ENCODE measurements at places on chromosomes 13 and 19.

GRCh38 chr13:34748596-34748995 is 193.5 kb upstream of the NBEA start:
- DNase-seq, result no peak

DNA sequence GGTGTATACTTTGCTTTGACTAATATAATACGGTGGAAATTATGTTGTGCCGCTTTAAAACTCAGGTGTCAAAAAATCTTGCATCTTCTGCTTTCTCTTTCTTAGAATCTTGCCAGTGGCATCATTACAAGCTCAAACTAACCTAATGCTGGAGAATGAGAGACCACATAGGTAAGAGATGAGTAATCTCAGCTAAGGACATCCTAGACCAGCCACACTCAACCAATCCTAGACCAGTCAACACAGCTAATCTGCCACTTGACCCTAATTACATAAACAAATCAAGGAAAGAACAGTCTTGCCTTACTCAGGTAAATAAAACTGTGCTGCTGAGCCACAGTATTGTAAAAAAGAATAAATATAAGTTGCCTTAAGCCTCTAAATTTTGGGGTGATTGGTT is 1323.9 kb upstream of the SPRY2 start:
- no peak for DNase-seq

- DNase-seq, result no peak
Observed at GRCh38 chr13:112842931-112843391, 126.1 kb upstream of the MCF2L start.

GRCh38 chr19:47195434-47195833 is 35.6 kb downstream of the BBC3 start:
- DNase-seq, result no peak

DNA sequence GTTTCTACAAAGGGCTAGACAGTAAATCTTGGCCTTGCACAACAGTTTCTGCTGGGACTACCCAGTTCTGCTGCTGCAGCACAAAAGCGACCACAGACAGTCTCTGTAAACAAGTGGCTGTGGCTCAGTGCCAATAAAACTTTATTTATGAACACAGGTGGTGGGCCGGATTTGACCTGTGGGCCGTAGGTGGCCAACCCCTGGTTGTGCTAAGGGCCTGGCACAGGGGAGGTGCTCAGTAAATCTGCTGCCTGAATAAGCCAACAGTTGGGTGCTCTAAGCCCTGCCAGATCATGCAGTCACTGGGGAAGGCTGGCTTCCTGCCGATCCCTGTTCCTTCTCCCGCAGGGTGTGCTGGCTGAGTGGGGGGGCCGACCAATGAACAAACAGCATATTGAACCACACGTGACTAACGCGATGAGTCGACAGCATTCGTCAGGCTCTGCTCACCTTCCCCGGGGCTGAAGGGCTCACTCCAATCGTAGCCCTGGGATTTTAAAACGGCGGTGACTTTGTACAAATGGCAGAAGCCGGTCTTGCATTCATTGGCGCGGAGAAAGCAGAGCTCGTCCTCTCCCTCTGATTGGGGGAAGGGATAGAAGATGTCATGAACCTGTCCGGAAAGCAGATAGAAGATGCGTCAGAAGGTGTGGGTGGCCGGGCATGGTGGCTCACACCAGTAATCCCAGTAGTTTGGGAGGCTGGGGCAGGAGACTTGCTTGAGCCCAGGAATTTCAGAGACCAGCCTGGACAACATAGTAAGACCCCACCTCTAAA is 24.3 kb upstream of the MYDGF start:
- no peak for DNase-seq

- DNase-seq, result no peak
Observed at GRCh38 chr13:75558145-75558840, 8.7 kb downstream of the UCHL3 start.

GRCh38 chr19:15479391-15480345 is at the start of gene PGLYRP2:
Gene PGLYRP2 (minus strand): TSS chr19:15479501. CDS start chr19:15479371, 130 bp downstream.
- no peak for DNase-seq
